ENCODE measurements at places on chromosomes 2 and 18. TPM values are rescaled to one million over a fixed set of nuclear protein-coding genes. Genes with fewer than 3 reads are reported as not detected.

The GPR39 gene
- 0.20 TPM for total RNA-seq

The CDH20 gene
- total RNA-seq, result not detected

The RPRD1A gene
- 50.7 TPM for total RNA-seq

- no peak for DNase-seq
Observed at GRCh38 chr2:103780088-103780702, 1018.4 kb downstream of the TMEM182 start.

GRCh38 chr18:69830189-69830588, 117.5 kb downstream of the CD226 start:
- DNase-seq, result no peak

GRCh38 chr2:38181806-38182491, 106.0 kb upstream of the CYP1B1 start:
- DNase-seq, result no peak

DNA sequence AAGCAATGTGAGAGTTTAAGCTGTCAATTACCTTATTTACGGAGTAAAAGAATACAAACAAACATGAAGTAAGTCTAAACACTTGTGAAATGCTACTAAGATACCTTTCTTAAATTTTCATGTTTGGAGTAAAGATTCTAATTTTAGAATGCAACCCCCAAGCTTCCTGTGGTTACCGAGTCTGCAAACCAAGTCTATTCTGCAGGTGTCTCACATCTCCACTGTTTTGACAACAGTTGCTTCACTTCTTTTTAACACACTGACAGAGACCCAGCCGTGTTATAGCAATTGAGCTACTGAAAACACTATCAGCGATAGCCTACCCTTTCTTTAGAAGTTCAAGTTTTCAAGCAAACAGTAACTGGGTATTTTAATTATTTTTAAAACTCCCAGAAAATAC, 608.3 kb downstream of the ERBB4 start:
- no peak for DNase-seq

All from endothelial cell of umbilical vein (primary cell).